ENCODE measurements at places on chromosomes 2 and 18.

DNA sequence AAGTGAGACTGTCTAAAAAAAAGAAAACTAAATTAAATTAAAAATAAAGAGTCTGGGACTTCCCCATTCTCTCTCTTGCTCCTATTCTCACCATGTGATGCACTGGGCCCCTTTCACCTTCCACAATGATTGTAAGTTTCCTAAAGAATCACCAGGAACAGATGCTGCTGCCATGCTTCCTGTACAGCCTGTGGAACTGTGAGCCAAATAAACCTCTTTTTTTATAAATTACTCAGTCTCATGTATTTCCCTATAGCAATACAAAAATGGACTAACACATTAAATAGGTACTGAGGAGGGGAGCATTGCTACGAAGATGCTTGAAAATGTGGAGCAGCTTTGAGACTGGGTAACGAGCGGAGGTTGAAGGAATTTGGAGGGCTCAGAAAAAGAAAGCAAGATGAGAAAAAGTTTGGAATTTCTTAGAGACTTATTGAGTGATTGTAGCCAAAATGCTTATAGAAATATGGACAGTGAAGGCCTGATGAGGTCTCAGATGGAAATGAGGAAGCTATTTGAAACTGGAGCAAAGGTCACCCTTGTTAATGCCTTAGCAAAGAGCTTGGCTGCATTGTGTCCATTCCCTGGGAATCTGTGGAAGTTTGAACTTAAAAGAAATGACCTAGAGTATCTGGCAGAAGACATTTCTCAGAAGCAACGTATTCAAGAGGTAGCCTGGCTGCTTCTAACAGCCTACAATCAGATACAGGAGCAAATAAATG lies 128.7 kb downstream of the EIPR1 start:
- no peak for DNase-seq

DNA sequence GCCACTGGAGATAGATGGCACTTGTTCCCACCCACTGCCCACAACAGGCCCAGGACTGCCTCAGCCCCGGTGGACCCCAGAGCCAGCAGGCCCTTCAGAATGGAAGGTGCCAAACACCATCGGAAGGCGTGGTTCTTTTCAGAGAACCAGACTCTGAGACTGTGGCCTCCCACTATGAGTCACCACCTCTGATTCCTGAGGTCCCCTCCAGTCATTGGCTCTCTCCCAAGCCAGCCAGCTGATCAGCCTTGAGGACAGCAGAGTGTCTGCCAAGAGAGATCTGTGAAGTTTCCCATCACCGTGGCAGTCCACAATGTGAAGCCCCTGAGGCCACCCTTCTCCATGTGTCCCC lies 10.4 kb upstream of the MAP3K2 start:
- DNase-seq = no peak

GRCh38 chr18:76656925-76657827 lies 162.1 kb upstream of the ZNF516 start:
- DNase-seq = no peak

DNA sequence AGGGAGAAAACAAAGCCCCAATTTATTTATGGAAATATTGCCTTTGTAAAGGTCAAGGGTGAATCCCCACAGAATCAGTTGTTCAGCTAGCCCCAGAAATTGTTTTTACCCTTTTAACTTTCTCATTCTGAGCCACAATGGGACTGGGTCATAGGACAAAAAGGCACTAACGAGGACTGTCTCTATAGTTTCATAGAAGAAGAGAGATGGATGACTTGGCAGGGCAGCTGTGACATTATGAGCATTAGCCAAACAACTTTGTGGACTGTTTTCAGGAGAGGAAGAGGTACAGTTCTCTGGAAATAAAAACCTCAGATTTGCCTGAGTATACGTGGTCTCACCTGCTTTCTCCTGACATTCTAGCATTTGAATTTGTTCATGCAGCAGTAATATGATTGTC lies 1155.8 kb upstream of the CHAC2 start:
- no peak for DNase-seq

- no peak for DNase-seq
Measured at GRCh38 chr2:200170221-200170620, 136.3 kb upstream of the SPATS2L start.

GRCh38 chr2:109486711-109487535 lies 126.8 kb downstream of the SEPTIN10 start:
- DNase-seq = no peak

- no peak for DNase-seq
Measured at GRCh38 chr18:31825772-31826171, 65.1 kb upstream of the SLC25A52 start.

GRCh38 chr18:11733031-11733430 lies 44.0 kb downstream of the GNAL start:
- peak; percentile 46 for DNase-seq

DNA sequence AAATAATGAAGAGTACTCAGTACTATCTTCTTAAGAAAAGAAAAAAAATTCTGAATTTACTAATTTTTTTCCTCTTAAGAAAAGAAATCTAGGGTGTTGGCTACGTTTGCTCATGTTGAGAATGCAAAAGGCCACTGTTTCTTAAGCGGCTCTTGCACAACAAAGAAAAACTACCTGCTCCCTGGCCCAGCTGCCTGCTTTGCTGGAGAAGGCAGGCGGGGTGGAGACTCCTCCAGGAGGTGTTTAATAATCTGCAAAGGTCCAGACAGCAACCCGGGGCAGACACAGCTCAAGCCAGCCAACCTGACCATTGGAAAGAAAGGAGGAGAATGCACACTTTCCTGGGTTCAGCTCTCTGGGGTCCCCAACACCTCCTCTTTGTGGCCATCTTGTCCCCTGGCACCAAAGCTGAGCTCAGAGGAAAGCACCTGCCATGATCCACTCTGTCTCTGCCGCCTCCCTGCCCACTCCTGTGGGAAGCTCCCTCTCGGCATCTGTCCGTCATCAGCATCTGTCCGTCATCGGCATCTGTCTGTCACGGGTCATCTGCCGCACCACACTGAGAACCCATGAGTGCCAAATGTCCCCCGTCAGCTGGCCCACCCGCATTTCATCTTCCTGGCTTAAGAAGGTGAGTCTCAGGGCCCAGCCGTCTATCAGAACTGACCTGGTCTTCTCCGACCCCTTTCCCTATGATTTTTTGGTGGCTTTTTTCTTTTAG lies 11.9 kb downstream of the ZNF516 start:
- no peak for DNase-seq

DNA sequence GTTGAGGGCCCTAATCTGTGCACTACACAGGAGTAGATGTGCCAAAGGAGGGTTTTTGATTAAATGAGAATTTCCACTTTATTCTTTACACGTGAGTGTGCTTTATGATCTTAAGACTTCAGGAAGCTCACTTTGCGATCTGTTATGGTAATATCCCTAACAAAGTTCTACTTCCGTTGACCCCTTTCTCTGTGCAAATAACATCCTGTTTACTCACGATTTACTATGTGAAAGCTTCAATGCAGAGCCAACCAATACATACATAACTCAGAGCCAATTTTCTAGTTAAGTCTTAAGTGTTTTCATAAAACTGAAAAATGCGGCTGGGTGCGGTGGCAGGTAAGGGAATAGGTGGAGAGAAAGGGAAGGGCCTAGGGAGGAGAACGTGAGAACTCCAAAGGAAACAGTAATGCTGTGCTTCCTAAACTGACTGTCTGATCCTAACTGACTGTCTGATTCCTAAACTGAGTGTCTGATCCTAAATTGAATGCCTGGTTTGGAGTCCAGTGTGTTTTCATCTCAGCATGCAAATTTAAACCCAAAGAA lies 87.6 kb downstream of the PLCL1 start:
- no peak for DNase-seq

DNA sequence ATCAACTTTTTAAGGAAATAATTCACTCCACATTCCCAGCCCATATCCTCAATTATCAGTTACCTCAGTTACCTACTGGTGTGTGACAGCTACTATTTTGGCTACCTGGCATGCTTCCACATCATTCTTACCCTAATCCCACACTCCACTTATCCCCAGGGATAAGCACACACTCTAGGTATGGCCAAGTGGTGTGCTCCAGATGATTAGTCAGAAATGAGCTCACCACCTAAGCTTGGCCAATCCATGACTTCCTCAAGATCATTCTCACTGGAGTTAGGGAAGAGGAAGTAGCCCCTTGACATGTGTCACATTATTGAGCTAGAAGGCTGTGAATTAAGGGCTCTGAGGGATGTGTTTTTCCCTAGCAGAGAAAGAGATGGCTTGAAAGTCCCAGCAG lies 20.9 kb upstream of the SMAD4 start:
- no peak for DNase-seq

- no peak for DNase-seq
Measured at GRCh38 chr18:43786893-43787292, 509.6 kb upstream of the SYT4 start.

Data from D721Med (cell line).